Motor neuron (in vitro differentiated cells): ENCODE measurements at places on chromosomes 7 and 10.

GRCh38 chr7:39609113-39609934 lies 14.0 kb upstream of the RALA start:
- ATAC-seq = no peak

DNA sequence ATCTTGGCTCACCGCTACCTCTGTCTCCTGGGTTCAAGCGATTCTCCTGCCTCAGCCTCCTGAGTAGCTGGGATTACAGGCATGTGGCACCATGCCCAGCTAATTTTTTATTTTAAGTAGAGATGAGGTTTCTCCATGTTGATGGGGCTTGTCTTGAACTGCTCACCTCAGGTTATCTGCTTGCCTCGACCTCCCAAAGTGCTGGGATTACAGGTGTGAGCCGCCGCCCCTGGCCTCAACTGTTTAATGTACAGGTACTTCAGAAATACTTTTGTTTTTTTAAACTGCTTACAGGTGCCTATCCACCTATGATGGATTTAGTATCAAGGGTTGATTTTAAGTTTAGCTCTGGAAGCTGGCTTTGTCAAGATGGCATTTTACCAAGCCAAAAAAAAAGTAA lies 55.6 kb downstream of the CDC123 start:
- no peak for ATAC-seq

- ATAC-seq = no peak
These were observed 35.7 kb upstream of the SEMA3D start for GRCh38 chr7:85222522-85222921.

GRCh38 chr7:73823873-73824592 lies 6.8 kb upstream of the CLDN4 start:
- ATAC-seq = no peak
